Stimulated activated CD4-positive, alpha-beta T cell treated with anti-CD3 and anti-CD28 coated beads, Interleukin-4, amount 100 ng/mL, for 1 hour (primary cell): ENCODE measurements at places on chromosomes 16 and 17.
A peak's percentile ranks its signal among the peaks of the same experiment; 100 is the strongest.

DNA sequence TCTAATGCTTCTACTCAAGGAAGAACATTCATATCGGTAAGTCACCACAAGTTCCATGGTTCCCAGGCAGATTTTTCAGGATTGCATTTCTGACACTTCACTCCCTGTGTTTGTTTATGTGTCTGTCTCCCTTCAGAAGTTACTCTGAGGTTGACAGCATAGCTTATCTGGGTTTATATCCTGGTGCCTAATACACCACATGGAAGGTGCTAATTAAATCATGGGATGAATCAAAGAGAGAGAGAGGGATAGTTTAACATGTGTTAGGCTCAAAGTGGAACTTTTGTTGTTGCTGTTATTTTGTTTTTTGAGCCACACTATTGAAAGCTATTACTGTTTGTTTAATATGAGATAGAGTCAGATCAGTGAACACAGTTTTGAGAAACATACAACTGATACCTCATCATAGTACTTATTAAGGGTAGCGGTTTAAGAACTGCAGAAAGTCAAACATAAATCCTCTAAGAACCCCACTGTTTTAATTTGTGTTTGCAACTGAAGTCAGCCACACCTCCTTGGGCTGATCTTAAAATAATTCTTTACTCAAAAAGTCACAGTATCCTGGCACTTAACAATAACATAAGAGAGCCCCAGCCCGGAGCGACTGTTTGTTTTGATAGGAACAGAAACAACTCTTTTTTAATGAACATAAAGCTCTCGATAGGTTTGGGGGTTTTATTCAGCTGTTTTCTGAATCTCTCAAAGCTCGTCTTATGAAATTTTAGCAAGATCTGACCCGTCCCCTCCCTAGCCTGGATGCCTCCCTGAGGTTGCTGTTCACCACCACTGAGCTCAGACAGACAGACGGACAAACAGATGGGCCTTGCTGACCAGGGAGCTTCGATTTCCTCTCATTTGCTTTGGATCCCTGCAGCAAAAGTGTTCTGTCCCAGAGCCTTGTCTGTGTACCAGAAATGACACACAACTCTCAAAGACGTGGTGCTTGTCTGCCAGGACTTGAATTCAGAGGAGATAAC is 98.3 kb upstream of the MYOCD start:
- no peak for DNase-seq

DNA sequence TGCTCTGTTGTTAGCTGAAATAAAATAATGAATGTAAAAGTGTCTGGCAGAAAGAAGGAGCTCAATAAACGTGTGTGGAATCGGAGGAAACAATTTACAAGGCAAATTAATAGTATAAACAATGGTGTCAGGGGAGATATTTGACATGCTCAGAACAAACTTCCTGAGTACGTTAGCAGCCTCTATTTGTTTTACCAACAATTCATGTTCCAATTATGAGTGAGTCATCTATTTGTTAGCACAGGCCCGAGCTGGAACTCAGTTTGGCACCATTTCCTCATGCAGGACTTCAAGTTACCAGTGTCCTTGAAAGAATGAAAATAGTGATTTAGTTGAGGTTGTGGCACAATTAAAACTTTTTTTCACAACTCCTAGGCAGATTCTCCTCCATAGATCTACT is 9.1 kb downstream of the ASIC2 start:
- no peak for DNase-seq

GRCh38 chr16:50549561-50549915 is 1.3 kb downstream of the NKD1 start:
- no peak for DNase-seq

DNA sequence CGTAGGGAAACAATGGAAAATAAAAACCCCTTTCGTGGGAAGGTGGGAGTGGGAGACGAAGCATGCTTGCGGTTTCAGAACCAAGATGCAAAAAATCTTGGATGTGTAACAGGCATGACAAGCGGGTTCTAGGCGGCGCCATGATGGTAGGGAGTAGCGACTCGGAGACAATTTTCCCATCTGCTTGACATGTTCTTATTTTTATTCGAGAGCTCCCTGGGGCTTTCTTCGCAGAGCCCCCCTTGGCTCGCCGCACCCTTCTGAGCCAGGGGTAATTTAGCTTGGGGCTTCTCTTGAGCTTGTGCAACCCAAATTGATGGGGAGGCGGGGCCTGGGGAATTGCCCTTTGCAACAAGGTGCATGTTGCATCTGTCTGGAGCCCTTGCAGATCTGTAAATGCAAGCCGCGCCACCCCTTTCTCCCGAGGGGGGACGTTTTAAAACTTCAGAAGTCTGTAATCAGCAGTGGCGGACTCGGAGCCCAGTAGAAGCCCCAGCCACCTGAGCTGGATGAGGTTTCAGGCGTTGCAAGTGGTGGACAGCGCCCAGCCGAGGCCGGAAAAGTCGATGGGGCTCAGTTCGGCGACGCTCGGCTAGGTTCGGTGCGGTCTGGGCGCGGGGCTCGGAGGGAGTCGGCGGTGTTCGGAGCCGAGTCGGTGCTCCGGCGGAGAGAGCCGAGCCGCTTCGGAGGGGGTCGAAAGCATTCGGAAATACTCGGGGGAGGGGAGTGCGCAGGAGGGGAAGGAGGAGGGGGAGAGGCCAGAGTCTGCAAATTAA is 2.9 kb downstream of the GNAO1 start:
- DNase-seq = peak; percentile 77

- peak; percentile 50 for DNase-seq
Measured at GRCh38 chr17:50151937-50152547, 1.6 kb upstream of the PPP1R9B start.

DNA sequence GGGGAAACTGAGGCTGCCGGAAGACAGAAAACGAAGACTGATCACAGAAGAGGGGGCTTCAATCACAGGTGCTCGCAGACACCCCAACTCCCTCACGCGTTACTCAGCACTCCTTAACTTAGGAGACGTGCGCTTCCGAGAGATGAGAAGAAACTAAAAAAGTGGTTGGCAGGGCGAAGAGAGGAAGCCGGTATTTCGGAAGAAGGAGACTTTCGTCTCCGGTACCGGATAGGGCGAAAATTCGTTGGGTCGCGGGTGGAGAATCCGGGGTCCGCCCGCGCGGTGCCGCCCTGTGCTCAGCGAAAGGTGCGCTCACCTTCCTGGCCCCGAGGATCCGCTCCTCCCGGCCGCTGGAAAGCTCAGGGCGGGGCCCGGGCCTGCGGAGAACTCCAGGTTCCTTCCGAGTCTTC is 917 bp upstream of the TBX2 start:
- no peak for DNase-seq

GRCh38 chr17:732902-733720 is 715 bp downstream of the TLCD3A start:
- peak; percentile 39 for DNase-seq

DNA sequence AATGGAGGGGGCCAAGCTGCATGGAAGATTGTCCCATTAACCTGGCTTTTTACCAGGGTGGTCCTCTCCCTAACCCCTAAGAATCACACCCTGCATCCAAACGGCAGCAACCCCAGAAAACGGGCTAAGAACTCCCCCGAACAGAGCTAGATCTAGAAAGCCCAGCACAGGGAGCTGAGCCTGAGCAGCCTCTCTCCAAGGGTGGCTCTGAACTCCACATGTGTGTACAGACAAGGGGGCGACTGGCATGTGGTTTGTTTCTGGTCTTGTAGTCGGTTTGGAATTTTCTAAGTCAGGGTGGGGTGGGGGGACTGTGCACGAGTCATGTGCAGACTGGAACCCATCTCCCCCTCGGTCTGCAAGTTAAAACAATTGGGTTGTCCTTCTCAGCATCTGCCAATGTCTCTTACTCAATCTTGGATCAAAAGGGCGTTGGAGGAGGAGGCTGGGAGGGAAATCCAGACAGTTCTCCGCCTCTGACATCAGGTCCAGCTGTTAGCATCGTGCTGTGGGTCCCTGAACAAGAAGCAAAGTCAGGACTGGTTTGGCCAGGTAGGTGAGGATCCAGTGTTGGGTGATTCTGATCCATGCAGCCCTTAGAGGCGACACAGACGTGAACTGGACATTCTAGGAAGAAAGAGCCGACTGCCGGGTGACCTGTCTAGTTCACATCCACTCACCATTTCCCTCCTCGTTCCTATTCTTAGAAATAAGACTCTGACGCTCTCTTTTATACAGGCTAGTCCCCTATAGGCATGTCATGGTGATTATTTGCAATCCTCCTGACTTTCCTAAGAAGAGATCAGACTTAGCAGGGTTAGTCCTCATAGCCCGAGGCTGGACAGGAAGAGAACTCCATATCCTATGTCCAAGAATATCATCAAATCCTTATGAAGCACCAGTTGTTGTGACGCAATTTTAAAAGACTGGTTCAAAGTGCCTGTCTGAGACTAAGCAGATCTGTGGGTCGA is 381.8 kb downstream of the SOX9 start:
- DNase-seq = no peak

DNA sequence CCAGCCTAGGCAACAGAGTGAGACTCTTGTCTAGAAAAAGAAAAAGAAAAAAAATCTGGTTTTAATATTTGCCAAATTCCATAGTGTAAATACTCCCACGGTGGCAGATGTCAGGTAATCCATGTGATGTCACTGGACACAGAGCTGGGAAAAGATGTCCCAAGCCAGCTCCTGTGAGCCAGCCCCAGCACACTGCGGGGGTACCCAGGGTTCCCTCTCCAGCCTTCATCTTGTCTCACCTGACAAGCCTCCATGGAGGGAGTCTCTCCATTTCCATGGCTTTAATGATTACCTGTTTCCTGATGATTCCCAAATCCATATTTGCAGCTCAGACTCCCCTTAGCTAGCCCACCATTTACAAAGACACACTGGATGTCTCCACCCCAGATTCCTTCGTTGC is 4.6 kb downstream of the CD300LB start:
- no peak for DNase-seq

GRCh38 chr17:65058593-65058992 is 2.1 kb upstream of the GNA13 start:
- DNase-seq = no peak

DNA sequence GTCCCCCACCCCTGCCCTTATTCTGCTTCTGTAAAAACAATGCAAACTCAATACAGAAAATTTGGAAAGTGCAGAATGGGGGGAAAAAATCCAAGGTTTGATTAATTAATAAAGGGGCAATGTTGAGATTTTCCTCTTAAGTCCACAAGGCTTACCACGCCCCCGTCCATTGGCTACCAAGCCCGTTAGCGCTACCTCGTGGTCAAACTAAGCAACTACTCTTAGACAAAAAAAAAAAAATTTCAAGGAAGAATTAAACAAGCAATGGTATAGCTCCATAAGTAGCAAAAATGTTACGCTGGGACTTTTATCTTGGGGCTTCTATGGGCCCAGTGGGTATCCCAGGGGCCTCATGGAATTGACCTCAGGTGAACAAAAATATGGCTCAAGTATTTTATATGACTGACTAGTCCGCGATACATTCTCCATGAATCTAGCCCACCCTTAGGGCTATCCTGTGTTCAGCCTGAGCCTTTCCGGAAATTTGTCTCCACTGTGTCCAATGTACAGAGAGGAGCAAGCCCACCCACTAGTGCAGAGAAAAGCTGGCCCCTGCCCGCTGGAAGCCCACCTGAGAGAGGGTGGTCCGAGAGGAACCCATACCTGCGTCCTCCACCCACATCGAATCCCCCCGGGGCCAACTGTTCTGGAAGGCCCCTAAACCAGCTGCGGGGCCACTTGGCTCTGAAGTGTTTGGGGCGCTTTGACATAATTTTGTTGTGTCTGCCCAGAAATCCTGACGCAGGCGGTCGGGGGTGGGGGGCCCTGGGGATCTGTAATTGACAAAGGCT is 19.1 kb upstream of the TEX2 start:
- peak; percentile 46 for DNase-seq

DNA sequence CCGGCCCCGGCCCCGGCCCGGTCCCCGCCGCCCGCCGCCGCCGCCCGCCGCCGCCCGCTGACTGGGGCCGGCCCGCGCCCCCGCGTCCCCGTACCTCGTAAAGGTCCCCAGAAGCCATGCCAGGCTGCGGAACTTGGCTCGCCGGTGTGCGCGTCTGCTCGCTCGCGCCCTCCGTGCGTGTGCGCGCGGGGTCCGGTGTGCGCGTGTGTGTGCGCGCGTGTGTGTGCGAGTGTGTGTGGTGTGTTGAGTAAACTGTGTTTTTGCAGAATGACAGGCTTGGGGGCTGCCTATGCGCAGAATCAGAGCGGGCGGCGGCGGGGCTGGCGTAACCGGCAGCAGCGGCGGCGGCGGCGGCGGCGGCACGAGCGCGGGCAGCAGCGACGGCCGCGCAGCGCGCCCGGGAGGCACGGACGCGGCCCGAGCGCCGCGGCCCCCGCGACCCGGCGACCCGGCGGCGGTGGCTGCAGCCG is 307 bp downstream of the CDYL2 start:
- DNase-seq = peak; percentile 74
